Left ventricle myocardium inferior (tissue), 1 donor: ENCODE measurements at places on chromosomes 12 and 14. TPM values are rescaled to one million over a fixed set of nuclear protein-coding genes. Genes with fewer than 3 reads are reported as not detected.

LALBA gene
- total RNA-seq = not detected

MYF6 gene
- total RNA-seq = not detected

TRAF3 gene
- 11.3 TPM for total RNA-seq

SUPT16H gene
- 27.5 TPM for total RNA-seq

LRFN5 gene
- 0.30 TPM for total RNA-seq

LTBR gene
- 23.5 TPM for total RNA-seq

DNA sequence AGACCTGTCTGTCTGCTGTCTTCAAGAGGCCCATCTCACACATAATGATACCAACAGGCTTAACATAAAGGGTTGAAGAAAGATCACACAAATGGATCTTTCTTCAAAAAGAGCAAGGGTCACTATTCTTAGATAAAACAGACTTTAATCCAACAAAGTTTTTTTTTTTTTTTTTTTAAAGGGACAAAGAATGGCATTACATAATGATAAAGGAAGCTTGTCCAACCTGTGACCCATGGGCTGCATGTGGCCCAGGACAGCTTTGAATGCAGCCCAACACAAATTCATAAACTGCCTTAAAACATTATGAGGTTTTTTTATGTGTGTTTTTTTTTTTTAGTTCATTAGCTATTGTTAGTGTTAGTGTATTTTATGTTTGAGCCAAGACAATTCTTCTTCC is 6.8 kb upstream of the FAM186B start:
- H3K27me3 ChIP-seq = no peaks in the 10 kb centered on the region
- no peak for DNase-seq
- H3K4me1 ChIP-seq = no peaks in the 10 kb centered on the region
- no peaks in the 10 kb centered on the region for H3K36me3 ChIP-seq

DNA sequence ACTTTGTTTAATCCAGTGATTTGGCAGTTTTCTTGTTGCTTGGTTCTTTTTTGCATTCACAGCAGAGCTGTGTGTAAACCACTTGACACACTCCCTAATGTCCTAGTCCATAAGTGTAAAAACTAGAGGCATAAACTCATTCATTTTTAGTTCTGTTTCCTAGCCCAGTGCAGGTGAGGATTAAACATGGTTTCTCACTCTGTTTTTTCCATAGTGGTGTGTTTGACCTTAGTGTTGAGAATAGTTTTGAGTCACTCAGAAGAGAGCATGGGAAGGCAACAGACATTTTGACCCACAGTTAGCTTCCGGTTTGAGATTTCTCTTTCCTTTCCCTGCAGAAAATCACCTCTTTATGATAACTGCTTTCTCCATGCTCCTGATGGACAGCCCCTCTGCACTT is 24.2 kb upstream of the GALNT16 start:
- H3K36me3 ChIP-seq = peaks cover 73% of the 10 kb centered on the region
- H3K27ac ChIP-seq = no peak overlapping the region
- H3K4me1 ChIP-seq = peaks cover 20% of the 10 kb centered on the region
- no peak for DNase-seq
- no peak overlapping the region for H3K4me3 ChIP-seq

GRCh38 chr14:78561074-78561473 is 390.9 kb downstream of the NRXN3 start:
- DNase-seq = no peak
- H3K36me3 ChIP-seq = no peaks in the 10 kb centered on the region
- H3K4me1 ChIP-seq = peaks cover 3% of the 10 kb centered on the region
- no peak overlapping the region for H3K27ac ChIP-seq
- H3K4me3 ChIP-seq = no peak overlapping the region
- H3K27me3 ChIP-seq = peaks cover 24% of the 10 kb centered on the region

- H3K4me1 ChIP-seq = no peaks in the 10 kb centered on the region
- no peak for DNase-seq
- peaks cover 10% of the 10 kb centered on the region for H3K36me3 ChIP-seq
Measured at GRCh38 chr12:7146228-7146627, 16.1 kb downstream of the CLSTN3 start.

DNA sequence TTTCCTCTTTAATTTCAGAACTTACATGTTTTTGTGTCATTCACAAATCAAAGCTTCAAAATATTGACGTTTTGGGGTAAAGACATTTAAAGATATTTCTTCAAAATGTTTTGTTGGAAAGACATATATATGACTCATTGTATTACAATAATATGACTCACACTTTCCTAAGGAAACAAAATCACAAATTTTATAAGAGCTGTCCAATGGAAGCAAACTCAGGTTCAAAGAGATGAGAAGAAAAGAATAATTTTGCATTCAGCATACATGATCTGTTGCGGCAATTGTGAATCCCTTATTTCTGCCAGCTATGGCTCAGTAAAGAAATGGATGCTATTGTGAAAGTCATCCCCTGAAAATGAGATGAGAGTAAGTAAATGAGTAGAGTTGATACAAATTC is 82.7 kb downstream of the GRIP1 start:
- no peak for DNase-seq
- no peaks in the 10 kb centered on the region for H3K36me3 ChIP-seq
- H3K4me3 ChIP-seq = no peak overlapping the region

DNA sequence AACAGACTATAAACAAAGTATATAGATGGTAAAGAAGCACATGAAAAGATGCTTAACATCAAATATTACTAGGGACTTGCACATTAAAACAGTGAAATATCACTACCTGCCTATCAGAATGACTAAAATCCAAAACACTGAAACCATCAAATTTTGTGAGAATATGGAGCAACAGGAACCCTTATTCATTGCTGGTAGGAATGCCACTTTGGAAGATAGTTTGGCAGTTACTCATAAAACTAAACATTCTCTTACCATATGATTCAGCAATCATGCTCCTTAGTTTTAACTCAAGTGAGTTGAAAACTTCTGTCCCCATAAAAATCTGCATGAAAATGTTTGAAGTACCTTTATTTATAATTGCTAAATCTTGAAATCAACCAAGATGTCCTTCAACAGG is 297.6 kb downstream of the DAD1 start:
- no peaks in the 10 kb centered on the region for H3K4me1 ChIP-seq
- no peak overlapping the region for H3K27ac ChIP-seq
- no peaks in the 10 kb centered on the region for H3K36me3 ChIP-seq
- H3K4me3 ChIP-seq = no peak overlapping the region
- no peak for DNase-seq
- H3K27me3 ChIP-seq = peaks cover 6% of the 10 kb centered on the region

- DNase-seq = no peak
- peak overlapping the region; percentile 15 for H3K4me3 ChIP-seq
- H3K36me3 ChIP-seq = no peaks in the 10 kb centered on the region
- H3K4me1 ChIP-seq = peaks cover 16% of the 10 kb centered on the region
Measured at GRCh38 chr12:119327471-119327870, 7.1 kb upstream of the CCDC60 start.

DNA sequence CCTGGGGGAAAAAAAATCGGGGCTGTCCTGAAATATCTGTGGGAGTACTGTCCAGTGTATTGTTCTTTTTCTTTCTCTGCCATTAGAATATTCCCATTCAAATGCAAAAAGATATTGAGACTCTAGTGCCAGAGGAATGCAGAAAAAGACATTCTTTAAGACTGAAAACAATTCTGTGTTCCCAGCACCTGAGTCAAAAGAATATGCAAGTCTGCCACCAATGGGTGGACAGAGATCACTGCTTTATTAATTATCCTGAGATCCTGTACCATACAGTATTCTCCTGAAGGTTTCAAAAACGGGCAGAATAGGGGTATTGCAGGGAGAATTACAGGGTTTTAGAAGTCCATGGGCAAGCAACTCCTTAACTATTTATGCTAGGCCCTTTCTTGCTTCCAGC is 361.8 kb downstream of the C12orf50 start:
- H3K27ac ChIP-seq = no peak overlapping the region
- no peaks in the 10 kb centered on the region for H3K36me3 ChIP-seq
- H3K4me1 ChIP-seq = no peaks in the 10 kb centered on the region

DNA sequence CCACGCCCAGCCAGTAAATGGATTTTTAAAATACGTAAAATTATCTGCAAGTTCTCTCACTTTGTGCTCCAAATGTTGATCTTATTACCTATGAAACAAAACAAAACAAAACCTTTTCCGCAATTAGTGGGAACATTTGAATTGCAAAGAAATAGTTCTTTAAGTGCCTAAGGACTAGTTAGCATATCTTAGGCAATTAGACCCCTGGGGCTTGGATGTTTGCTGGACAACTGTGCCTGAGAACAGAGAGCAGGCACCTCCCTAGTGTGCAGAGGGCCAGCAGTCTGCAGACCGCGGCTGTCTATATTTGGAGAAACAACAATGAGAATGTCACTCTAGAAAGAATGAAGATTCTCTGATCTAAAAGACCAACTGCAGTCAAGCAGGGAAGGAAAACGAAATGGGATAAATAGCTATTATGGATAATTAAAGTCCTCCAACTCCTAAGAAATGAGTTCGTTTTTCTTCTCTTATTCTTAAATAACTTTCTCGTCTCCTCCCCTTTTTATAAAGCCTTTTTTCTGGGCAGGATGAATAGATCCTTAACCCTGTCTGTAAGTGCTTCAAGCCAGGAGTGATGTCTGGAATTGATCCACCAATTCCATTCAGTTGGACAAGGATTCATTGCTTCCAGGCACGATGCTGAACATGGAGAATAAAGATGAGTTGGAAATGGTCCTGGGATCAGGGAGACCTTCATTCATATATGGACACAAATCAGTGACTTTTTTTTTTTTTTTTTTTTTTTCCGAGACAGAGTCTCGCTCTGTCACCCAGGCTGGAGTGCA is 16.2 kb downstream of the SLC17A8 start:
- no peak overlapping the region for H3K27ac ChIP-seq
- H3K4me3 ChIP-seq = no peak overlapping the region
- no peak for DNase-seq
- peaks cover 16% of the 10 kb centered on the region for H3K27me3 ChIP-seq
- peaks cover 6% of the 10 kb centered on the region for H3K4me1 ChIP-seq

DNA sequence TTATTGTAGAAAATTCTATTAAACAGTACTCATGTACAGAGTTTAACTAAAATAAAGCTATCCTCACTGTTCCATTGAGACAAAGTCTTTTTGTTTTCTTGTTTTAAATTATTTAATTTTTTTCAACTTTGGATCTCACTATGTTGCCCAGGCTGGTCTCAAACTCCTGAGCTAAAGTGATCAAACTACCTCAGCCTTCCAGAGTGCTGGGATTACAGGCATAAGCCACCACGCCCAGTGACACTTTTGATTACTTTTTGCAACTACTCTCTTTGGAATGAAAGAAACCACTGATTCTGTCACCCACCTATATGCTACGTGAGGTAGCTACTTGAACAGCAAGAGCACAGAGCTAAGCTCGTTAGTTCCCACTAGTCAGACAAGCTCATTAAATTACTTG is 17.1 kb downstream of the ZFC3H1 start:
- peaks cover 37% of the 10 kb centered on the region for H3K4me1 ChIP-seq
- no peak overlapping the region for H3K4me3 ChIP-seq
- no peak for DNase-seq
- H3K27ac ChIP-seq = no peak overlapping the region

- H3K36me3 ChIP-seq = no peaks in the 10 kb centered on the region
- H3K27ac ChIP-seq = no peak overlapping the region
Measured at GRCh38 chr14:54226103-54226502, 170.7 kb upstream of the CDKN3 start.

DNA sequence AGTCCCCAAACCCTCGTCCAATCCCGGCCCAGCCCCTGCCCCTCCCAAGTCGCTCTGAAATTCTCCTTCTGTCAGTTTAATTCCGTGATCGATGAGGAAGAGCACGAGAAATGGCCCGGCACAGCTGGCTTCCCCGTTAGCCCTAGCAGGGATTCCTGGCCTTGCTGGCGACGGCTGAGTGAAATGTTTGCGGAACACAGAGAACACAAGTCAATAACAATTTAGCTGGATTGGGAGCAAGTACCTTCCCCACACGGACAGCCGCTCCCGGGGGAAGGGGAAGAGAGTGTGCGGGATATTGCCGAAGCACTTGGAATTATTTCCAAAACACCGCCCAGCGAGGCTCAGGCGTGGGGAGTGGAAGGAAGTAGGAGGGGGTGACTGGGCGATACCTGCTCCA is 134.6 kb downstream of the RBM19 start:
- no peak overlapping the region for H3K27ac ChIP-seq
- no peaks in the 10 kb centered on the region for H3K36me3 ChIP-seq
- no peaks in the 10 kb centered on the region for H3K4me1 ChIP-seq
- no peak overlapping the region for H3K4me3 ChIP-seq

DNA sequence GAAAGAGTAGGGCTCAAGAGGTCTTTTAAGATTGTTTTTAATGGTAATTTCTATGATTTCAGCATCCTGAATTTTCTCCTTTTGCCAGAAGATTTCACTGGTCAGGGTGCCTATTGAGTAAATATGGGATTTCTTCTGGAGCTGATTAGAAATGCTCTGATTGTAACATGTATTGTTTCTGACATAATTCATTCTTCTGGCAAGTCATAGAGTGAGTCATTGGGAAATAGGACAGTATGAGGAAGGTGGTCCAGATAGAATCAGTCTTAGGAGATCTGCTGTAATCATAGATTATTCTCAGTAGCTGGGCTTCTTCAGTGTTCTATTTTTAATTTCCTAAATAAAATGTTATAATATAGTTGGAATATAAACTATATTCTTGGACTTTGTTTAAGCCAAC is 182.0 kb upstream of the NAV3 start:
- H3K27me3 ChIP-seq = no peaks in the 10 kb centered on the region
- H3K27ac ChIP-seq = no peak overlapping the region

DNA sequence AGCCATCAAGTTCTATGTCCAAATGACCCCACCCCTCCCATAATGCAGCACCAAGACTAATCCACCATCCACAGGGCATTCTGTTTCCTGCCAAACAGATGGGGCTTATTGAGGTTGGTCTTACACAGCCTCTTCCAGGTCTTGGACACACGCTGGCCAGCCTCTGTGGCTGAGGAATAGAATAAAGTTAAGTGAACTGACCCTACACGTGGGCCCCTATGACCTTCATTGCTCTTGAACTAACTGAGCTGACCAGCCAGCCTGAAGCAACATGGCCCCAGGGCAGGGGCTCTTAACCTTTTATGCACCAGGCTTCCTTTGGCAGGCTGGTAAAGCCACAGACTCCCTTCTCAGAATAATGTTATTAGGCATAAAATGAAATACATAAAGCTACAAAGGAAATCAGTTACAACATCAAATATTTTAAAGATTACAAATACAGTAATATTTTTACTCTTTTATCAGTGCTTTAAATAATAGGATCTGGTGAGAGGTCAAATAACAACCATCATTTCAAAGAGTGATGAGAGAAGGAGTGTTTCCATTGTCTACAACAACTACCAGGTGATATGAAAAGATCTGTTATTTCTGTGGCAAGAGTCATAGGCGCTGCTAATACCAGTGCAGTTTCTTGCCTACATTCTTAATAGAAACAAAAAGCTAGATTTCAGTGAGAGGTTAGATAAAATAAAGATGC is 192.9 kb upstream of the NUDT4 start:
- H3K27ac ChIP-seq = peak overlapping the region; percentile 91
- H3K4me1 ChIP-seq = peaks cover 31% of the 10 kb centered on the region
- H3K36me3 ChIP-seq = no peaks in the 10 kb centered on the region

GRCh38 chr14:68756000-68756481 is 36.8 kb downstream of the ZFP36L1 start:
- H3K27ac ChIP-seq = no peak overlapping the region
- H3K36me3 ChIP-seq = no peaks in the 10 kb centered on the region
- no peak for DNase-seq
- no peaks in the 10 kb centered on the region for H3K27me3 ChIP-seq
- H3K4me1 ChIP-seq = peaks cover 39% of the 10 kb centered on the region
- H3K4me3 ChIP-seq = no peak overlapping the region

GRCh38 chr14:79652513-79653307 is 558.6 kb downstream of the DIO2 start:
- H3K36me3 ChIP-seq = no peaks in the 10 kb centered on the region
- no peak for DNase-seq
- no peak overlapping the region for H3K4me3 ChIP-seq
- no peaks in the 10 kb centered on the region for H3K27me3 ChIP-seq
- H3K27ac ChIP-seq = no peak overlapping the region

GRCh38 chr14:103729496-103730448 is 14.2 kb downstream of the ZFYVE21 start:
- no peak overlapping the region for H3K4me3 ChIP-seq
- H3K4me1 ChIP-seq = peaks cover 57% of the 10 kb centered on the region
- no peaks in the 10 kb centered on the region for H3K27me3 ChIP-seq
- H3K36me3 ChIP-seq = peaks cover 57% of the 10 kb centered on the region
- no peak for DNase-seq
- peak overlapping the region; percentile 68 for H3K27ac ChIP-seq
